Right forelimb (tissue), 1 donor: ENCODE measurements at places on chromosomes 6 and 20.

DNA sequence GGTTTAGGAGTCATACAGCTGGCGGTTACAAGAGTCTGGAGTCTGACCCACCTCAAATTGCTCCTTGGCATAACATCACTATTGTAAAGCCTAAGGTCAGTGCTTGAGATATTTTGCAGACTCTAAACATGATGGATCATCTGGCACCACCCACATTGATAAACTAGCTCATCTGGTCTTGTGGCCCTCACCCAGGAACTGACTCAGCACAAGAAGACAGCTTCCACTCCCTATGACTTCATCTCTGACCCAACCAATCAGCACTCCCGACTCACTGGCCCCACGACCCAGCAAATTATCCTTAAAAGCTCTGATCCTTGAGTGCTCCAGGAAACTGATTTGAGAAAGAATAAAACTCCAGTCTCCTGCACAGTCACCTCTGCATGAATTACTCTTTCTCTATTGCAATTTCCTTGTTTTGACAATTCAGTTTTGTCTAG lies 115.9 kb downstream of the CD24 start:
- no peak for DNase-seq

DNA sequence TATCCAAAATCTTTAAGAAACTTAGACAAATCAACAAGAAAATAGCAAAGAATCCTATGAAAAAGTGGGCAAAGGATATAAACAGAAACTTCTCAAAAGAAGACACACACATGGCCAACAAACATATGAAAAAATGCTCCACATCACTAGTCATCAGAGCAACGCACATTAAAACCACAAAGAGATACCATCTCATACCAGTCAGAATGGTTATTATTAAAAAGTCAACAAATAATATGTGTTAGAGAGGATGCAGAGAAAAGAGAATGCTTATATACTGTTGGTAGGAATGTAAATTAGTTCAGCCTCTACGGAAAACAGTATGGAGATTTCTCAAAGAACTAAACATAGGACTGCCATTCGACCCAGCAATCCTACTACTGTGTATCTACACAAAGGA lies 212.0 kb upstream of the DTNBP1 start:
- DNase-seq: no peak

GRCh38 chr6:81865712-81866111 lies 113.2 kb upstream of the TENT5A start:
- DNase-seq: no peak

DNA sequence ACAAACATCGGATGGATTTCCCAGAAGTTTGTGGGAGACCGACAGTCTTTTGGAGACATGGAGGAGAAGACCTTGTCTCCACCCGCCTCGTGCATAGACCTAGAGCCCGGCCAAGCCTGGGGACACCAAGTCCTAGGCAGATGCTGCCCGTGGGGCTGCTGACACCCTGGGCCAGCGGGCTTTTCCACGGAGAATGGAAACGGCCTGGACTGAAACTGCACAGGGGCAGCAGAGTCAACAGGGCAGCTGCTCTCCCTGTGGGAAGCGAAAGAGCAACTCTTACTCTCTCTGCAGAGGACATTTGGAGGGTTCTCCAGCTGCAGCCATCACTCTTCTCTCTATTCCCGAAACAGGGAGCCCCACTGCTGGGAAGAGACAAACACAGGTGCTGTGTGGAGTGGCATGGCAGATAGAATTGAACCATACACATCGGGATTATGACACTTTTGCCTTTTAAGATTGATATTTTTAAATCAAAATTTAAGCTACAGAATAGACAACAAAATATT lies 401.2 kb downstream of the THBS2 start:
- DNase-seq: no peak

DNA sequence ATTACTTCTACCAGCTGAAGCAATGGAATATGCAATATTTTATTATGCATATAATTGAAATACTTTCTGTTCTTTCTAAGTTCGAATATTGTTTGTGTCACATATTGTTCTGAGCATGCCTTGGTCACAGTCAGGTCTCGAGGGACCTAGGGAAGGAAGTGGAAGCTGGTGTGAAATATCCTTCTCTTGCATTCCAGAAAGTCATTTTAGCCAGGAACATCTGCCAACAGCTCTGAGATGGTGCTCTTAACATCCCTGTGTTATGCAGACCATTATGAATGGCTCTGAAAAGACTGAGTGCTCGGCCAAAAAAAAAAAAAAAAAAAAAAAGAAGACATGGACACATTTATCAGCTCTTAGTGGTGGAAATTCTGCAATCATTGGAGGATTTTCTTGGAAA lies 132.7 kb upstream of the JAG1 start:
- no peak for DNase-seq

GRCh38 chr6:69796642-69797390 lies at the start of gene LMBRD1:
Gene LMBRD1 (minus strand): TSS chr6:69797010. CDS start chr6:69796881, 129 bp downstream.
- peak; percentile 97 for DNase-seq

DNA sequence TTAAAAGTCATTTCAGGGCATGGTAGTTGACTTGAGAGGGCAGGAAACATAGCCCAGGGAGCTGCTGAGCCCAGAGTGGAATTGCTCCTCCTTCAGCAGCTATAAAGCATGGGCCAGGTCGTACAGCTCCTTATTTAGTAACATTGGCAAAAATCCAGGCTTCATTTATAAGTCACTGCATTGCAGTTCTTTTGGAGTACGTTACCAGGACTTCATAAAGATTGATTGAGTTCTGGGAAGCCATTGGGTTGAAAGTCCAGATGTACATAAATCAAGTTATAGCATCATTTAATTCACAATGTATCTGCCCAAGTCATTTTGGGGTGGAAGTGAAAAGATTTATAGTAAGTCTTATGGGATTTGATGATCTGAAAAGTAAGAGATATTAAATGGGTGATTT lies 53.0 kb upstream of the ANKEF1 start:
- no peak for DNase-seq

GRCh38 chr6:53746442-53747103 lies 48.2 kb upstream of the LRRC1 start:
- no peak for DNase-seq

- no peak for DNase-seq
Observed at GRCh38 chr6:166009385-166010031, 158.1 kb downstream of the TBXT start.

DNA sequence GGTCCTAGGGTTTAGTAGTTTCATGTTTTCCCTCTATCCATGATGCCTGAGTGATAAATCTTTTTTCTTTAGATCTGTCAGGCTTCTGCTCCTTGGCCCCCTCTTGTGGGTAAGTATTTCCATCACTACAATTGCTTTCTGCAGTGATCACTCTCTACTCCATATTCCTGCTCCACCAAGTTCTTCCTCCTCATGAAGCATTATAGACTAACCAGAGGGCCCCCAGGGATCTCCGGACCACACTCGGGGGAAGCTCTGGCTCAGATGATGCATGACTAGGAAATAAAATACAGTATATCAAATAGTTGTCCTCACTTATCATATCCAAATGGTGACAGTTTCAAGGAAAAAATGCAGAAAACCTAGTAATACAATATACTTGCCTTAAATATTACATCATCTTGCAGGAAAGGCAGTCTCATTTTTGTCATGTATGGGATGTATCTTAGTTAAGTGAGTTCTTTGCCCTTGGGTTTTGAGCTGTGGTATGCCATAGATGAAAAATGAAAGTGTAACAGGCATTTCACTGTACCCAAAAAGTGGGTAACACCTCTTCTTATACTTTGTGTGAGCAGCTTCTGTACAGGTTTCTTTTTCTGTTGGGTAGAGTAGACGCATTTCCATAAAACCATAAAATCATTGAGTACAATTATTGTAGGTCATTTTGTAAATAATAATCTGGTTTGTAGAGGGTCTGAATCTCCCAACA lies 200.9 kb upstream of the EYA4 start:
- no peak for DNase-seq

GRCh38 chr6:42254505-42254904 lies 36.8 kb upstream of the MRPS10 start:
- no peak for DNase-seq

GRCh38 chr6:166877906-166878305 lies 78.4 kb downstream of the RNASET2 start:
- no peak for DNase-seq

DNA sequence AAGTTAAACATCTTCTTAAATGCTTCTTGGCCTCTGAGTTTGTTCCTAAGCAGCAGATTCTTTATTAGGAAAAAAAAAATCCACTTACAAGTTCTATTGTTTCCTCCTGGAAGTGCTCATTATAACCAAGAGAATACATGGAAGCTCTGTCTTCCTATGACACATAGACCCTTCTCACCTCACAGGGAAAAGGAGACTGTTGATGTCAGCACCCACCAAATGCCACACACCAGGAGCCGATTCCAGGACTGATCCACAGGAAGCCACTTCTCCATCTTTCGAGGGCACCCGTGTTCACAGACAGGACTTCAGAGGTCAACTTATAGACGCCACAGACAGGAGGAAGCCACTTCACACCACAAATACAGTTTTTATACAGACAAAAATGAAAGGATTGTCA lies 13.4 kb upstream of the BNIP5 start:
- no peak for DNase-seq
